Stimulated activated CD8-positive, alpha-beta memory T cell treated with anti-CD3 and anti-CD28 coated beads, Interleukin-15, amount 100 ng/mL, for 24 hours (primary cell): ENCODE measurements at places on chromosomes 1 and 21.

DNA sequence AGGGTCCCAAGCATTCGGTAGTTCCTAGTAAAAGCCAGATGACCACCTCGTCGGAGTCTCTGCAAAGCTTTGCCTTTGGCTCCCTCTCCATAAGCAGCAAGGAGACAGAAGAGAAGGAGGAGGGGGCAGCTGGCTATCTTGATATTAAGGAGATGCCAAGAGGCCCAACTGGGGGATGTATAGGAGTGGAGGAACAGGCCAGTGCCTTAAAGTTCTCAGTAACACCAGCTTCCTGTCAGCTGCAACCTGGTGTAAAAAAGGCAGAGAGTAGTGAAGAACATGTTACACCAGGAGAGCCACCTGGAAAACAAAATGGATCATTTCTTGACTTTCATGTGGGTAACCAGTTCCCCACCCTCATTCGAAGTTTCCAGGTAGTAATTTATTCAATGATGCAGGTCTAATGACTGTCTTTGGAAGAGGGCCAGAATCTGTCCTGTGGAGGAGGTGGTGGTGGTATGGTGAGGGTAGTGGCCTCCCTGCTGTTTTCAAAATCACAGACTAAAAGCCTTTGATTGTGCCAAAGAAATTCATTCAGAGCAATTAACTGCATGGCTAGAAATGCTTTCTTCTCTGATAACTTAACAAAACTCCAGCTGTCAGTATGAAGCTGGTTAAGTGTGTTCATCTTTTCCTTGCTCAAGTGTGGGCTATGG lies 27.3 kb downstream of the TMEM200B start:
- DNase-seq, result no peak

GRCh38 chr21:45457161-45457831 lies 52.3 kb downstream of the COL18A1 start:
- no peak for DNase-seq

- DNase-seq, result no peak
Observed at GRCh38 chr1:54301497-54301896, 101.5 kb downstream of the MRPL37 start.

DNA sequence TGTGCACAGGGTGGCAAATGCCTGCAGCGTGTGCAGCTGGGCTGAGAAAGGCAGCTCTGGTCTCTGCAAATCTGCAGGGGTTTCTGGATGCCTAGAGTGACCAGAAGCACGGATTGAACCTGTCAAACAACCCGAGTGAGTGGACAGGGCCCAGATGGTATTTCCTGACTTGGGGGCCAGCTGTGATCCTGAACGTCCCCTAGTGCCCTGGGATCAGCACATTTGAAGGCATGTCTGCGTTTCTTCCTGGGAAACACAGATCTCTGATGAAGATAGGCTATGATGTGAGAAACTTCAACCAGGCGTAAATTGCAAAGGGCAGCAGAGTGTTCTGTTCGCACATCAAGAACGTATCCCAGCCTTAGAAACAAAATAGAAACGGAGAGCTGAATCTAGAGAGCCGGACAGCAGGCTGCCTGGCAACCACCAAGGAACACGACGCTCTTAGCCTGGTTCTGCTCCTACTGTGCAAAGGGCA lies 163.1 kb downstream of the KCNJ6 start:
- DNase-seq, result no peak

- DNase-seq, result no peak
Observed at GRCh38 chr1:228048659-228049298, 33.7 kb upstream of the ARF1 start.
